OCI-M1 (cell line): ENCODE measurements at places on chromosomes 1 and 21.
A peak's percentile ranks its signal among the peaks of the same experiment; 100 is the strongest.

GRCh38 chr1:227726924-227727599 is 8.0 kb downstream of the JMJD4 start:
- no peak for DNase-seq

DNA sequence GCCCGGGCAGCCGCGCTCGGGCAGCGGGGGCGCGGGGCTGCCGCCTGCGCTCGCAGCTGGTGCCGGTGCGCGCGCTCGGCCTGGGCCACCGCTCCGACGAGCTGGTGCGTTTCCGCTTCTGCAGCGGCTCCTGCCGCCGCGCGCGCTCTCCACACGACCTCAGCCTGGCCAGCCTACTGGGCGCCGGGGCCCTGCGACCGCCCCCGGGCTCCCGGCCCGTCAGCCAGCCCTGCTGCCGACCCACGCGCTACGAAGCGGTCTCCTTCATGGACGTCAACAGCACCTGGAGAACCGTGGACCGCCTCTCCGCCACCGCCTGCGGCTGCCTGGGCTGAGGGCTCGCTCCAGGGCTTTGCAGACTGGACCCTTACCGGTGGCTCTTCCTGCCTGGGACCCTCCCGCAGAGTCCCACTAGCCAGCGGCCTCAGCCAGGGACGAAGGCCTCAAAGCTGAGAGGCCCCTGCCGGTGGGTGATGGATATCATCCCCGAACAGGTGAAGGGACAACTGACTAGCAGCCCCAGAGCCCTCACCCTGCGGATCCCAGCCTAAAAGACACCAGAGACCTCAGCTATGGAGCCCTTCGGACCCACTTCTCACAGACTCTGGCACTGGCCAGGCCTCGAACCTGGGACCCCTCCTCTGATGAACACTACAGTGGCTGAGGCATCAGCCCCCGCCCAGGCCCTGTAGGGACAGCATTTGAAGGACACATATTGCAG is 3.0 kb downstream of the ARTN start:
- no peak for DNase-seq

GRCh38 chr1:248807067-248807737 is 18.5 kb downstream of the SH3BP5L start:
- DNase-seq: peak; percentile 74

GRCh38 chr1:57324388-57324787 is 99.5 kb downstream of the DAB1 start:
- no peak for DNase-seq

DNA sequence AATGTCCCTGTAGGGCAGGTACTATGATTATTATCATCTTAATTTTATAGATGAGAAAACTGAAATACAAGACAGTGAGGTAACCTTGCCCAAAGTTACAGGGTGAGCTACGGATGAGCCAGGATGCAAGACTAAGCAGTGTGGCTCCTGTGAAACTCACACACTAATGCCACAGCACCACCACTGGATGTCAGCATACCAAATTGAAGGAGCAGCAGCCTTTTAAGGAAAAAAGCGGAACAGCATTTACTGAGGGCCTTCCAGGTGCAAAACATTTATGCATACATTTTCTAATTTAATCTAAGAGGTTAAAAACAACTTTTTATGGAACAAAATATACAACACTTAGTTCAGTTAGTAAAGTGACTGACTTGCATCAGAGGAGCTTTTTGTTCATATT is 41.7 kb downstream of the SEC16B start:
- peak; percentile 57 for DNase-seq
